Naive B cell (primary cell): ENCODE measurements at places on chromosomes 13 and 19. TPM values are rescaled to one million over a fixed set of nuclear protein-coding genes. Genes with fewer than 3 reads are reported as not detected.

The POU4F1 gene
- not detected for polyA plus RNA-seq

- no peak overlapping the region for H3K27ac ChIP-seq
- peaks cover 48% of the 10 kb centered on the region for H3K27me3 ChIP-seq
- no peaks in the 10 kb centered on the region for H3K36me3 ChIP-seq
- H3K4me3 ChIP-seq, result peak overlapping the region; percentile 48
Observed at GRCh38 chr13:52009946-52010345, 1.3 kb downstream of the ATP7B start.

The CDX2 gene
- polyA plus RNA-seq, result not detected

The SLITRK6 gene
- polyA plus RNA-seq, result not detected

The NBEA gene
- 1.7 TPM for polyA plus RNA-seq

- peaks cover 13% of the 10 kb centered on the region for H3K27me3 ChIP-seq
- DNase-seq, result no peak
- H3K4me3 ChIP-seq, result no peak overlapping the region
- H3K4me1 ChIP-seq, result no peaks in the 10 kb centered on the region
- no peaks in the 10 kb centered on the region for H3K36me3 ChIP-seq
Observed at GRCh38 chr13:39315796-39316195, 277.5 kb downstream of the NHLRC3 start.
